ENCODE measurements at places on chromosomes 12 and 14.
A peak's percentile ranks its signal among the peaks of the same experiment; 100 is the strongest.

DNA sequence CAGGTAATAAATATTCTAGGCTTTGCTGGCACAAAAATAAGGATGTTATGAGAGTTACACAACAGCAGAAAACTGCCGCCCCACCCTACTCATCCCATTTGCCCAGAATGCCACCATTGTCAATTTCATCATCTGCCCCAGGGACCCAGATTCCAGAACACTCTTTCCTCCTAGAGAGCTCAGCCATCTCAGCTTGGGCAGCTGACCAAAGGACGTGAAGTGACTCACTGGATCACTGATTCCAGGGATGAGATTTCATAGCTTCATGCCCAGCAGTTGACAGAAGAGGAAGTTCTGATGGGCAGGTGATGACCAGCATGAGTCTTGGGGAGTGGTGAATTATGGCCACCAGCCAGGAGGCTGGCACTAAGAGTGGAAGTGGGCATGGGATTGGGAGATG lies 450.3 kb downstream of the RMST start:
- DNase-seq, result no peak

GRCh38 chr12:77429426-77429825 lies 364.1 kb upstream of the E2F7 start:
- DNase-seq, result no peak

DNA sequence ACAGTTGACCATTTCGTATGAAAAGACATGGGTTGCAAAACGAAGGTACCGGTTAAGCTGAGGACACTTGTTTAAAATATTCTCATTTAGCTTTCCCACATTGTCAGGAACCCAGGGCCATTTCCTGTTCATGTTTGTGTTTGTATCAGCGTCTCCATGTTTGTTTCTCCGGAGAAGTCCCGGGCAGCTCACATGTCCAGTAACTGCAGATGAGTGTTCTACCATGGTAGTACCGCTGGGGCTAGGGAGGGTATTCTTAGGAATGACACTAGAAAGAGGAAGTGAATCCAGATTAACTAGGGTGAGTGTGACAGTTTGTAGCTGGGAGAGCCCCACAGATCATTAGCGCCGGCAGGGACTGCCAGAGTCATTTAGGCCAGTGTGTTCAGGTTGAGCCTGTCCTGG lies 50.0 kb upstream of the EVL start:
- DNase-seq, result no peak

DNA sequence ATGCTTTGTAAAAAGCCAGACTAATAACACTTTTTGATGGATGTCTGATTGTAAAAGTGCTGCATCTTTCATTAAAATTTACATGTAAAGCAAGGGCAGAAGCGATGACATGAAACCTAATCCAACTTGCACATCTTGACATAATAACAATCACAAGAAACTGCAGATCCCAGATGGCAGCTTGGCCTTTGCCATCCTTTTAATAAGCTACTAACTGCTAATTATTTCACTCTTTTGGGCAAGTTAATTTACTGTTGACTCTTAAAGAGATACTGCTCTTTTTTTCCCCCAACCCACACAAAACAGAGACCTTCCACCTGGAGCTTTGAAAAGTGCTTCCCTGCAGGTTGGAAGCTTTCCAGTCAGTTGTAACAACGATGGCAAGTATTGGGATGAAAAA lies 137.5 kb downstream of the NRXN3 start:
- DNase-seq, result no peak

- DNase-seq, result peak; percentile 90
These were observed 22.1 kb upstream of the NINJ2 start for GRCh38 chr12:685388-685787.

GRCh38 chr12:42236017-42236416 lies 2.0 kb downstream of the YAF2 start:
- DNase-seq, result no peak

GRCh38 chr12:28110329-28110728 lies 79.9 kb upstream of the CCDC91 start:
- DNase-seq, result no peak

- DNase-seq, result no peak
These were observed 47.2 kb downstream of the ARMH4 start for GRCh38 chr14:58104808-58105207.

- DNase-seq, result no peak
These were observed 40.3 kb downstream of the CMKLR1 start for GRCh38 chr12:108298761-108299275.
